ENCODE measurements at places on chromosomes 11 and 22. TPM values are rescaled to one million over a fixed set of nuclear protein-coding genes. Genes with fewer than 3 reads are reported as not detected.
A peak's percentile ranks its signal among the peaks of the same experiment; 100 is the strongest.

The GGT5 gene
- total RNA-seq: 29.4 TPM

The CADM1 gene
- 149 TPM for total RNA-seq

The TSPAN32 gene
- 12.5 TPM for total RNA-seq

The C11orf86 gene
- not detected for total RNA-seq

The CABP4 gene
- total RNA-seq: 4.0 TPM

The KCNK4 gene
- total RNA-seq: not detected

The PHLDA2 gene
- total RNA-seq: 7.2 TPM

The CASP1 gene
- 158 TPM for total RNA-seq

GRCh38 chr11:13837286-13837685, 125.2 kb upstream of the SPON1 start:
- no peak overlapping the region for H3K27ac ChIP-seq
- no peaks in the 10 kb centered on the region for H3K36me3 ChIP-seq
- no peak for DNase-seq
- H3K4me3 ChIP-seq: no peak overlapping the region

- peak overlapping the region; percentile 91 for H3K4me3 ChIP-seq
- H3K4me1 ChIP-seq: peaks cover 36% of the 10 kb centered on the region
- no peaks in the 10 kb centered on the region for H3K27me3 ChIP-seq
- no peak for DNase-seq
- peaks cover 53% of the 10 kb centered on the region for H3K36me3 ChIP-seq
Observed at GRCh38 chr11:64360448-64360921, 1.5 kb downstream of the RPS6KA4 start.

- H3K36me3 ChIP-seq: no peaks in the 10 kb centered on the region
- H3K4me1 ChIP-seq: peaks cover 6% of the 10 kb centered on the region
- no peak for DNase-seq
- no peak overlapping the region for H3K4me3 ChIP-seq
- H3K27me3 ChIP-seq: peaks cover 74% of the 10 kb centered on the region
Observed at GRCh38 chr22:45879552-45879949, 97.4 kb downstream of the WNT7B start.

DNA sequence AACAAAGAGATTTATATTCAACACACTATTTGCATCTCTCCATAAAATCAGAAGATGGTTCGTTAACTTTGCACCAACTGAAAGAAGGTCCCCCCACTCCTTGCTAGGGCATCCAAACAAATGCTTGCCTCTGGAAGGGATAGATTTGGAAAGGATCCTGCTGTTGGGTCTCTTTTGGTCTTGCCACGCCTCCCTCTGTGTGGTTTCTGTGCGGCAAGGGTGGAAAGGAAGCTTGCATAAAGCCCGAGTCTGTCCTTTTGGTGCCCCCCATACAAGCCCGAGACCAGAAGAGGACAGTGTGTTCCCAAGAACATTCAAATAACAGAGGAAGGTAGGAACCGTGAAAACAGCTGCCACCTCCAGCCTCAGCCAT, 15.1 kb downstream of the SCGB1A1 start:
- no peaks in the 10 kb centered on the region for H3K27me3 ChIP-seq
- peak overlapping the region; percentile 73 for H3K27ac ChIP-seq
- DNase-seq: no peak
- no peak overlapping the region for H3K4me3 ChIP-seq

- H3K4me3 ChIP-seq: no peak overlapping the region
- DNase-seq: no peak
- no peak overlapping the region for H3K27ac ChIP-seq
- no peaks in the 10 kb centered on the region for H3K27me3 ChIP-seq
- no peaks in the 10 kb centered on the region for H3K36me3 ChIP-seq
Observed at GRCh38 chr11:74896311-74896710, 52.6 kb downstream of the XRRA1 start.

DNA sequence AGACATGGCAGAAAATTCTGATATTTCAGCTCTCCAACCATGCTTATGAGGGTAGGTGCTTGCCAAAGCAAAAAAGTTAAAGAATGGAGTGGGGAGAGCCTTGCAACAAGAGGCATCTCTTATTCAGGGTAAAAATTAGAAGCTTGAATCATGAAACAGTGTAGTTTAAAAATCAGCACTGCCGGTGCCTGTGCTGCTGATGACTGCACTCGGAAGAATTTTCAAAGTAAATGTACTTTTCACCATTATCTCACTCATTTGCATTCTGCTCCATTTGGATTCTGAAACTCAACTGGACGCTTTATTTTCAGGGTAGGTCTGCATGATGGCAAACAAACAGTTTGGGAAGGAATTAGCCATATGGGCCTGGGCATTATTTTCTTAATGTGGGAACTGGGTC, 126.3 kb downstream of the KIRREL3 start:
- DNase-seq: no peak
- no peaks in the 10 kb centered on the region for H3K4me1 ChIP-seq
- no peak overlapping the region for H3K4me3 ChIP-seq

DNA sequence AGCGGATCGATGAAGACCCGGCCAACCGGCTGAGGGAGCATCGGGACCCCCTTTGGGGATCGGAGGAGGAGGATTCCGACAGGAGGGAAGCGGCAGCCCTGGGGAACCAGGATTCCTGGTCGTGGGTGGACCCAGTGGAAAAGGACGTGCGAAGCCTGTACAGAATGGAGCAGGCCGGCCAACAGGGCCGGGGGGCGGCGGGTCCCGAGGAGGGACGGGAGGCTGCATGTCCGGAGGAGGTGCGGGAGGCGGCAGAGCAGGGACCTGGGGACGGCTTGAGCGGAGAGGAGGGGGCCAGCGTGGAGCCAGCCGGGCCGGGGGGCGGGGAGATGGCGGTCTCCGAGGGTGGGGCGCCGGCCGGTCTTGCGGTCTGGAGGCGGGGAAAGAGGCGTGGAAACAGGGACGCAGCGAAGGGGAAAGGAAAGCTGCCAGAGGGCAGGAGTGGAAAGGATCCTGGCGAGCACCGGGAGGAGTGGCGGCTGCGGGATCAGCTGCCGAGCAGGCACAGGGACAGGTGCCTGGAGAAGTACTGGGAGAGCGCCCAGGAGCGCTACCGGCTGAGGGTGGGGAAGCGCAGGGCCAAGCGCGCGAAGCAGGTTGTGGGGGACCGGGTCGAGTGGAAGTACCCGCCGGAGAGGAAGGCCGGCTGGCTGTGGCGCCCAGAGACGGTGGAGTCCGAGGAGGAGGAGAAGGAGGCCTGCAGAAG, at the start of gene ANO5:
TSS of gene ANO5 (plus strand) at position 444 of the 706 bp plus-strand sequence. CDS start 408 bp downstream, outside the sequence.
- H3K4me3 ChIP-seq: peak within 1 kb of the TSS; percentile 77
- H3K36me3 ChIP-seq: no peaks in the 10 kb centered on the region
- H3K27ac ChIP-seq: peak within 1 kb of the TSS; percentile 56
- DNase-seq: peak; percentile 73

GRCh38 chr11:62190011-62190410, at the start of gene SCGB1D1:
SCGB1D1 (plus strand) TSS chr11:62190216; CDS start chr11:62190285, 69 bp downstream.
- no peak within 1 kb of the TSS for H3K27ac ChIP-seq
- H3K4me3 ChIP-seq: no peak within 1 kb of the TSS
- H3K27me3 ChIP-seq: peaks cover 32% of the 10 kb centered on the region

DNA sequence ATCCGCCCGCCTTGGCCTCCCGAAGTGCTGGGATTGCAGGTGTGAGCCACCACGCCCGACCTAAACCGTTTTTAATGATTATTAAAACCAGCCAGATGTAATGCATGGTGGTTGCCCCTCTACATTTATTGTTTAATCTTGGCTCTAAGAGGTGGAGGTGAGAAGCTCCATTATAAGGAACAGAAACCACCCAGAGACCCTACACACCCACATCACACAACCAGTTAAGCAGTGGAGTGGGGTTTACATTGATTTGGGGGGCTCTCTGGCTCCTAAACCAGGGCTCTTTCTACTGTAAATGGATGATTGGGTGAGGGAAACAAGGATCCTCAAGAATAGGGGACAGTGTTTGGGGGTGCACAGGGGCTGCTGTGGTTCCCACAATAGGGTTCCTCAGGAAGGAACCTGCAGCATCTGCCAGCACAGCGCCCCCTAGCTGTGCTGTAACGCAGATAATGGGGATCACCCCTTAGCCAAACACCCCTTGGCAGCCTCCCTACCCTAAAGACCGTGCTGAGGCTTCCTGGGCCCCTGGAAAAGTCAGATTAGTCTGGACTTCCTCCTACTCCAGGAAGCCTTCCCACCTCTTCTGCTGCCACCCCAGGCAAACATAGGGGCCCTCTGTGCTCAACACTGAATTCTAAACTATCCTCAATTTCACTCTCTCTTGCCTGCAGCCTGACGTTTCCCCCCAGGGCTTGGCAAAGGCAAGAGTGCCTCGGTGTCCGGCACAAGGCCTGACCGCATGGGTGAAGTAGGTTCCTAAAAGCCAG, 2.4 kb downstream of the MPST start:
- peaks cover 36% of the 10 kb centered on the region for H3K36me3 ChIP-seq
- peak; percentile 76 for DNase-seq
- no peak overlapping the region for H3K27ac ChIP-seq
- H3K27me3 ChIP-seq: no peaks in the 10 kb centered on the region
- H3K4me1 ChIP-seq: peaks cover 65% of the 10 kb centered on the region

GRCh38 chr22:50218996-50219727, 18.4 kb downstream of the SELENOO start:
- peak; percentile 90 for DNase-seq
- peaks cover 6% of the 10 kb centered on the region for H3K4me1 ChIP-seq
- no peaks in the 10 kb centered on the region for H3K27me3 ChIP-seq
- no peak overlapping the region for H3K27ac ChIP-seq
- H3K4me3 ChIP-seq: no peak overlapping the region

DNA sequence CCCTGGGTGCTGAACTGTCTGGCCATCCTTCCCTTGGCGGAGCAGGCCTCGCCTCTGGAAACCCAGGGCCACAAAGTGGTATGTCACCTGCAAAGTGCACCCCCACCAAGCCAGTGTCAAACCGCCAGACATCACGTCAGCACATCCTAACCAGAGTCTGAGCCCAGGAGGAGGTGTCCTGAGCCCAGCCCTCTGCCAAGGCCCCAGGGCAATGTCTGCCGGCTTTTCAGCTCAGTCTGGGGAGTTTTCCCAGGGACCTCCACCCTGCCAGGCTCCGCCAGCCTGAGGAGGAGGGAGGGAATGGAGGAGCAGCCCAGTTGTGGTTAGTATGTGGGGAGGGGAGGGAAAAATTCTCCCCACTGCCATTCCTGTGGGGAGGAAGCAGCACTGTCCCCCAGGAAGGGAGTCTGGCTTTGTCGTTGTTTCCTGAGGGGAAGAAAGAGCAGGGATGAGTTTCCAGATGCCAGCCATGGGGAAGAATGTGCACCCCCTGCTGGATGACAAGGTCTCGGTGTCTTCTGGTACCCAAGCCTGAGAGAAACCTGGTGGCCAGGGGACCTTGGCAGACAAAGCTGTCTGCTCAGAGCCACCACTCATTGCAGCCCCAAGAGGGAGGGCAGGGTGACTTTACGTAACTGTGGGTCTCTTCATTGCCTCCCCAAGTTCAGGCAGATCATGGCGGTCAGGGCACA, 81.4 kb upstream of the CD82 start:
- no peak overlapping the region for H3K4me3 ChIP-seq
- no peaks in the 10 kb centered on the region for H3K36me3 ChIP-seq
- H3K27ac ChIP-seq: no peak overlapping the region
- H3K4me1 ChIP-seq: no peaks in the 10 kb centered on the region
- H3K27me3 ChIP-seq: peaks cover 5% of the 10 kb centered on the region

GRCh38 chr11:1194231-1194976, 28.5 kb upstream of the MUC5B start:
- H3K4me1 ChIP-seq: no peaks in the 10 kb centered on the region
- no peaks in the 10 kb centered on the region for H3K36me3 ChIP-seq
- peak; percentile 44 for DNase-seq
- H3K27ac ChIP-seq: no peak overlapping the region

DNA sequence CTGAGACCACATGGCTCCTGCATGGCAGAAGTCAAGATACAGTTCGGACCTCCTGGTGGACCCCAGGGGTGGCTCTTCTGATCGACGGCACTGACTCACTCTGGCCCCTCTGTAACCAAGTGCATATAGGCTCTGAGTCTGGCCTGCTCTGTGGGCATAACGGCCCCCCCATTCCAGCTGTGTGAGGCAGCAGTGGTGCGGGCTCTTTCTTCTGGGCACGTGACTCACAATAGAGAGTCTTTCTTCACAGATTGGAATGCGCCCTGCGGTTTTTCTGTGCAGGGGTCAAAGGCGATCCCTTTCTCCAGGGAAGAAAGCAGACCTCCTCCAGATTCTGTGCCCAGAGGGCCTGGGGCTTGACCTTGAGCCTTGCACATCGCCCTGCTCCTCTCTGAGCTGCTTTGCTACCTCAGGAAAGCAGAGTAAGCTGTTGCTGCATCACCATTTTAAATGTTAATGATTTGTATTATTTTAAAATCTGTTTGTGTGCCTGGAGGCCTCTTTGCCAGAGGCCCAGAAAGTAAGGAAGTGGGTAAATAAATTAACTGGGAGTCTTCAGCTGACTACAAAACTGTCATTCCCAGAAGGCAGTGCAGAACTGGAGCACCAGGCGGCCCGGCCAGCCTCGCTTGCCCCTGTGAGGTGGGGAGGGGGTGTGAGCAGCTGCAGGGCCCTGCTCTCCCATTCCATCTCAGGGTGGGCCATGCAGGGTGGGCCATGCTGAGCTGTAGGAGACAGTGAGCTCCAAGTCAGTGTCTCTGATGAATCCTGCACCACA, 199.0 kb downstream of the GRIK4 start:
- no peaks in the 10 kb centered on the region for H3K36me3 ChIP-seq
- DNase-seq: no peak
- no peak overlapping the region for H3K4me3 ChIP-seq
- H3K27ac ChIP-seq: peak overlapping the region; percentile 41
- H3K4me1 ChIP-seq: peaks cover 12% of the 10 kb centered on the region
- H3K27me3 ChIP-seq: no peaks in the 10 kb centered on the region

- H3K27me3 ChIP-seq: no peaks in the 10 kb centered on the region
- peaks cover 16% of the 10 kb centered on the region for H3K4me1 ChIP-seq
- H3K36me3 ChIP-seq: peaks cover 14% of the 10 kb centered on the region
- DNase-seq: peak; percentile 52
Observed at GRCh38 chr22:46297151-46297812, 612 bp downstream of the GTSE1 start.

DNA sequence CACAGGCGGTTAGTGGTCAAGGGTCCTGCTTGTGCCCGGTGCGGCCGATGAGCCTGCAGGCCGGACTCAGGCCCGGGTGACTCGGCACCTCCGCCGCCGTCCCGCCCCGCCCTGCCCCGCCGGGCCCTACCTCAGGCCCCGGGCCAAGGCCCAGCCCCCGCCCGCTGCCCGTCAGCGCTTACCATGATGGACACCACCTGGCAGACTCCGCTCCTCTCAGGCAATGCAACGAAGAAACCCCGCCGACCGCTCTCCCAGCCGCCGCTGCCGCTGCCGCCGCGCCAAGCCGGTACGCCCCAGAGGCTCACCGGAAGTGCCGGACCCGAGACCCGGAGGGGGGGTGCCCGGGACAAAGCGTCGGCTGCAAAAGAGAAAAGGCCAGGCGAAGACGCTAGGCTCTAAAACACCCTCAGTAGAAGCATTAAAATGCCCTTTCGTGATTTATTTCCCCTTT, at the start of gene UFD1:
TSS of gene UFD1 (minus strand) at position 293 of the 454 bp plus-strand sequence. CDS start at position 185, 108 bp downstream.
- H3K4me3 ChIP-seq: peak within 1 kb of the TSS; percentile 98
- DNase-seq: peak; percentile 88
- no peaks in the 10 kb centered on the region for H3K27me3 ChIP-seq
- H3K36me3 ChIP-seq: peaks cover 17% of the 10 kb centered on the region
- peaks cover 28% of the 10 kb centered on the region for H3K4me1 ChIP-seq

GRCh38 chr11:97972731-97973130, 1048.0 kb upstream of the CNTN5 start:
- no peak overlapping the region for H3K27ac ChIP-seq
- no peaks in the 10 kb centered on the region for H3K27me3 ChIP-seq
- H3K36me3 ChIP-seq: no peaks in the 10 kb centered on the region
- DNase-seq: no peak
- H3K4me3 ChIP-seq: no peak overlapping the region
- no peaks in the 10 kb centered on the region for H3K4me1 ChIP-seq

- H3K27me3 ChIP-seq: no peaks in the 10 kb centered on the region
- DNase-seq: peak; percentile 38
- peaks cover 35% of the 10 kb centered on the region for H3K36me3 ChIP-seq
- no peak overlapping the region for H3K4me3 ChIP-seq
- no peak overlapping the region for H3K27ac ChIP-seq
- no peaks in the 10 kb centered on the region for H3K4me1 ChIP-seq
Observed at GRCh38 chr22:21447694-21448402, 19.3 kb upstream of the TMEM191C start.
